ENCODE measurements at places on chromosomes 6 and 20.
A peak's percentile ranks its signal among the peaks of the same experiment; 100 is the strongest.

GRCh38 chr6:37761554-37762271 lies 57.8 kb upstream of the ZFAND3 start:
- DNase-seq = no peak

DNA sequence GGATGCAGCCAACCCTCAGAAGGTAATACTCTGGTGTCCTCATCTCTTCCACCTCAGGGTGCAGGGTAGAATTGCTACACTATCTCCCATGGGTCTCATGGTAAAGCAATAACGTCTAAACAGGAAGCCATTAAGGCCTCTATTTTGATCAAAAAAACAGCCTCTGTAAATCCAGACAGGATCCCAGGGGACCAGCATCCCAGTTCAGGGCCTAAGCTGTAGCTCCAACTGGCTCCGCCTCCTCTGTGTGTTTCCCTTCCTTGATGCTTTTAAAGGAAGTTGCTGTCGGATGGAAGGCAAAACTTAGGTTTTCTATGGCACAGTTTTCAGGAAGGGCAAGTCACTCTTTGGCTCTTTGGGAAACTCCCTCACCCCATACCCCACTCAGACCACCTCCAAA lies 222.0 kb downstream of the MAFB start:
- no peak for DNase-seq

GRCh38 chr6:82025271-82025670 lies 222.3 kb downstream of the IBTK start:
- no peak for DNase-seq

- no peak for DNase-seq
Measured at GRCh38 chr6:141248021-141248799, 884.5 kb upstream of the GJE1 start.

- DNase-seq = no peak
Measured at GRCh38 chr20:63284544-63284949, 8.4 kb upstream of the COL20A1 start.

- DNase-seq = peak; percentile 8
Measured at GRCh38 chr6:163554663-163555062, 140.1 kb downstream of the QKI start.

All from activated CD4-positive, alpha-beta T cell treated with anti-CD3 and anti-CD28 coated beads, Interleukin-2, amount 50 U/mL, for 24 hours (primary cell).